ENCODE measurements at places on chromosomes 7 and 10. TPM values are rescaled to one million over a fixed set of nuclear protein-coding genes. Genes with fewer than 3 reads are reported as not detected.

The OR9A2 gene
- total RNA-seq = not detected

The HOXA10 gene
- total RNA-seq = 7.5 TPM

The MAP3K8 gene
- 4.6 TPM for total RNA-seq

The SFRP5 gene
- not detected for total RNA-seq

The MRC1 gene
- 0.38 TPM for total RNA-seq

The OR6V1 gene
- total RNA-seq = not detected

The CPA1 gene
- total RNA-seq = not detected

The LRRC17 gene
- 16.3 TPM for total RNA-seq

The HABP2 gene
- not detected for total RNA-seq

The ACHE gene
- total RNA-seq = 1.1 TPM

The RTKN2 gene
- 1.1 TPM for total RNA-seq

The TSPAN12 gene
- total RNA-seq = 25.8 TPM

The POLR2J2 gene
- total RNA-seq = 5.3 TPM

The C7orf33 gene
- not detected for total RNA-seq

The HHEX gene
- 65.0 TPM for total RNA-seq

The VWDE gene
- total RNA-seq = not detected

The GDF2 gene
- total RNA-seq = not detected

The TMEM176B gene
- total RNA-seq = not detected

The ZNF853 gene
- total RNA-seq = 0.65 TPM

The ANXA8 gene
- not detected for total RNA-seq

The AP1S1 gene
- total RNA-seq = 181 TPM
